ENCODE measurements at places on chromosomes 5 and 9.
A peak's percentile ranks its signal among the peaks of the same experiment; 100 is the strongest.

GRCh38 chr5:8865266-8865665, 680.6 kb downstream of the SEMA5A start:
- H3K36me3 ChIP-seq, result no peaks in the 10 kb centered on the region
- no peaks in the 10 kb centered on the region for H3K27me3 ChIP-seq
- H3K4me3 ChIP-seq, result no peak overlapping the region
- no peak for DNase-seq
- H3K4me1 ChIP-seq, result no peaks in the 10 kb centered on the region

- peaks cover 9% of the 10 kb centered on the region for H3K4me1 ChIP-seq
- peak overlapping the region; percentile 72 for H3K4me3 ChIP-seq
- H3K27me3 ChIP-seq, result peaks cover 28% of the 10 kb centered on the region
- peak; percentile 16 for DNase-seq
- H3K27ac ChIP-seq, result peak overlapping the region; percentile 73
Measured at GRCh38 chr5:171419688-171420430, 412 bp downstream of the FGF18 start.

DNA sequence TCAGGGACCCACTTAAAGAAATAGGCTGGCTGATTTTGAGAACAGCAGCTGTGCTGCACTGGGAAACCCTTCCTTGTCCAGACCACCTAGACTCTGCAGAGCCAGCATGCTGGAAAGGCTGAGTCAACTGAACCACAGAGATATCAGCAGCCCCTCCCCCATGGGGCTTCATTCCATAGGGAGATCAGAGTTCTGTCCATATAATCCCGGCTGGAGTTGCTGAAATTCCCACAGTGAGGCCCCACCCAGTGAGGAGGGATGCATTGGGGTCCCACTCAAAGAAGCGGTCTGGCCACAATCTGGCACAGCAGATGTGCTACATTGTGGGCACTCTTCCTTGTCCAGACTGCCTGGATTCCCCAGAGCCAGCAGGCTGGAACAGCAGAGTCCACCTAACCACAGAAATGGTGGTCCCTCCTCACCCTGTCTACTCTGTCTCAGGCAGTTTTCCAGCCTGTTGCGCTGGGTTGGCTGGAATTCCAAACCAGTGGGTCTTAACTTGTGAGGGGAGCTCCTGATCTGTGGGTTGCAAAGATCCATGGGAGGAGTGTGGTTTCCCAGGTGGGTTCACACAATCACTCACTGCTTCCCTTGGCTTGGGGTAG, 127.1 kb downstream of the RNF180 start:
- H3K36me3 ChIP-seq, result no peaks in the 10 kb centered on the region
- no peaks in the 10 kb centered on the region for H3K27me3 ChIP-seq
- no peak overlapping the region for H3K27ac ChIP-seq
- DNase-seq, result no peak
- no peaks in the 10 kb centered on the region for H3K4me1 ChIP-seq
- no peak overlapping the region for H3K4me3 ChIP-seq

DNA sequence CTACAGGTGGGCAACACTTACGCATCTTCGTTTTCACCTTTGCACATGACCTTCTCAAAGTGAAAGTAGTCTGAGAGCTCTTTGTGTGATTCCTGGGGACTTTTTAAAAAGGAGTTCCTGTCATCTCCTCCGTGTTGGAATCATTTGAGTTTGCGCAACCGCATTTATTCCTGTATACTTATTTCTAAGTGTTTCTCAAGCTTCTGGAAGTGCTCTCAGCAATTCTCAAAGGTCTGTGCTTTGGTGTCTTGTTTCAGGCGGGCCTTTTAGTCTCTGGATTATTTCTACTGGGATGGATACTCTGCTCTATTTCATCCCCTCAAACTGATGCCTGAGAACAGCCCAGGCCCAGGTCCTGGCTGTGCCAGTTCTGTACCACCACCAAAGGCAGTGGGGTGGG, 226.5 kb upstream of the TUT7 start:
- DNase-seq, result no peak
- H3K4me1 ChIP-seq, result peaks cover 4% of the 10 kb centered on the region
- H3K36me3 ChIP-seq, result no peaks in the 10 kb centered on the region
- H3K4me3 ChIP-seq, result no peak overlapping the region

GRCh38 chr9:99778308-99778707, 43.4 kb upstream of the NR4A3 start:
- no peaks in the 10 kb centered on the region for H3K4me1 ChIP-seq
- no peak for DNase-seq
- H3K36me3 ChIP-seq, result no peaks in the 10 kb centered on the region
- H3K4me3 ChIP-seq, result no peak overlapping the region
- H3K27me3 ChIP-seq, result peaks cover 7% of the 10 kb centered on the region
- H3K27ac ChIP-seq, result no peak overlapping the region

All from activated CD4-positive, alpha-beta T cell treated with anti-CD3 and anti-CD28 coated beads, Interleukin-2, amount 10 ng/mL, durations not matched to agents 7 days and 5 days (primary cell).